ENCODE measurements at places on chromosomes 13 and 19.

DNA sequence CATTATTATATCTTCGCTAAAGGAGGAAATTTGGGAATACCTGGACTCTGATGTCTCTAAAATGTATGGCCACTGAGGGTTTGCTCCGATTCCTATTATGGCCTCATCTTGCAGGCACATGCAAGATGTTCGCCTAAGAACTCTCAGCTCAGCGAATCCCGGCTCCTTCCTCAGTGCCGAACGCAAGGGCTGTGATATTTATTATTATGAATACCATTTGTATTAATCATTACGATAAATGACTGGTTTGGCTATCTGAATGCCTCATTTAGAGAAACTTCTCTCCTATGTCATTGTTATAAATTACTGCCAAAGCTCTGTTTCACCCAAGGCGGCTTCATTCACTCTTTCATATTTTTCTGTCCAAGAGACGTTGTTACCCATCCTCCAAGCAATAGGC, 369.7 kb upstream of the TSHZ3 start:
- no peak for DNase-seq

- no peak for DNase-seq
Measured at GRCh38 chr19:45659096-45659729, 8.8 kb upstream of the GIPR start.

- DNase-seq: no peak
Measured at GRCh38 chr19:1492474-1493006, 1.6 kb downstream of the REEP6 start.

- DNase-seq: peak; percentile 86
Measured at GRCh38 chr13:23384111-23384510, 49.4 kb downstream of the SACS start.

- DNase-seq: no peak
Measured at GRCh38 chr19:32421589-32422361, 16.2 kb downstream of the DPY19L3 start.

DNA sequence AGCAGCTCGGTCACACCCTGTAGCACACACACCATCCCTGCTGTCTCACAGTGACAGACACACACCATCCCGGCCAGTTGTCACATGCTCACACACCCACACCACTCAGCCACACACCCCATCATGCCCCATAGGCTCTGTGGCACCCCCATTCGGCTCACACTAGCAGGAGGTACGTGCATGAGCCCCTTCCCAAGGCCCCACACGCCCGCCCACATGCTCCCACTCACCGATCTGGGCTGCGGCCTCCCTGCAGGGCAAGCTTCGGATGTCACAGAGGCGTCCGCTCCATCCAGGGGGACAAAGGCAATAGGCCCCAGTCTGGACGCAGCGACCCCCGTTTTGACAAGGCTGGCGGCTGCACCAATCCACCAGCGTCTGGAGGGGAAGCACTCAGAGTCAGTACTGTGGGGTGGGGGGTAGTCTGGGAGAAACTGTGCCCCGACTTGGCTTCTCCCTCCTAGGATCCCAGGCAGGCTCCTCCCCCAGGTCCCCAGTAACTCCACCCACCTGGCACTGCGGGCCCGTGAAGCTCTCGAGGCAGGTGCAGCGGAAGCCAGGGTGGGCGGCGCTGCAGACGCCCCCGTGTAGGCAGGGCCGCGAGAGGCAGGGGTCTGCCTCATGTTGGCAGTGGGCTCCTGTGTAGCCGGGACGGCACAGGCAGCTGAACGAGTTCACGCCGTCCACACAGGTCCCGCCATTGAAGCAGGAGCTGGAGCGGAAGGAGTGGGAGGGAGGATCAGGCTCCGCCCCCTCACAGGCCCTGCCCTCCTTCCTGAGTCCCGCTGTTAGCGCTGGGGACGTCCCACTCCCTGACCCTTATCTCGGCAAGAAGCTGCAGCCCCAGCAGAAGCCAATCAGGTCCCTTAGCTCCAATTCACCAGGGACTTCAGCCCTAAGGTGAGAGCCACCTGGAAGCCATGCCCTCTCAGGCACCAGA, 20.1 kb downstream of the NOTCH3 start:
- no peak for DNase-seq

DNA sequence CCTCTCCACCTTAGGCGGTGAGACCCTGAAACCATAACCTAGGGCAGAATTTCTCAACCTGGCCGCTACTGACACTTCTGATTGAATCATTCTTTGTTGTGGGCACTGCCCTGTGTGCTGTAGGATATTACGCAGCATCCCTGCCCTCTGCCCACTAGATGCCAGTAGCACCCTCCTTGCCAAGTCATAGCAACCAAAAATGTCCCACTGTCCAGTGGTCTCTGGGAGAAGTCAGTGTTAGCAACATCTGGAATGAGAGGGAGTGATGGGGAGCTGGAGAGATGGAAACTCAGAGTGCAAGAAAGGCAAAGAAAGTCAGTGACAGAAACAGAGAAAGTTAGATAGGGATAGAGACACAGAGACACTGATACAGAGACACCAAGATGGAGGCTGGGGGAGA, 13.6 kb downstream of the KLK4 start:
- DNase-seq: no peak

GRCh38 chr19:15225760-15226159, 6.5 kb downstream of the EPHX3 start:
- DNase-seq: no peak

GRCh38 chr19:3433313-3433712, 47.0 kb downstream of the SMIM24 start:
- no peak for DNase-seq

- no peak for DNase-seq
Measured at GRCh38 chr19:6495947-6496346, 6.2 kb downstream of the TUBB4A start.

Measured in RCC 7860 (cell line).